ELR (cell line): ENCODE measurements at places on chromosomes 11 and 22.

DNA sequence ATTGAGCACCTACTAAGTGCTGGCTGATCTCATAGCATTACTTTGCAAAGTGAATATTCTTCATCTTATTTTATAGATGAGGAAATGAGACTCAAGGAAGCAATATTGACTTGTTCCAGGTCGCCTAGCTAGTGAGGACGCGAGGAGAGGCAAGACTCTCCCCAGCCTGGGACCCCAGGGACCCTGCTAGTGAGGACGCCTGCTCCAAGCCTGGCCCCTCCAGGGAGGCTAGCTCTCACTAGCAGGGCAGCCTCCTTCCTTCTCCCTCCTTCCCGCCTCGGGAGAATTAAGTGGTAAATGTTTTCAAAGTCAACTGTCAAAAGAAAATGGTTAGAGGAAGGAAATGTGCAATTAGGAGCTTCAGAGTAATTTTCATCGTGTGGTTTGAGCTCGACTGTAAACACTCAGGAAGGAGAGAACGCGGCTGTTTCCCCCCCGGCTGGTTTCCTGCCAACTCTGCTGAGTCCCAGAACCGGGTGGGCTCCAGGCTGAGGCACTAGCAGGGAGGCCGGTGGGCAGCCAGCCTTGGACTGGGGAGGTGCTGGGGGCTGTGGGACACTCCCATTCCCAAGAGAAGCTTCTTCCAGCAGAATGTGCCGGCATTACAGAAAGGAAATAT, 17.9 kb downstream of the MYEOV start:
- no peak for DNase-seq

DNA sequence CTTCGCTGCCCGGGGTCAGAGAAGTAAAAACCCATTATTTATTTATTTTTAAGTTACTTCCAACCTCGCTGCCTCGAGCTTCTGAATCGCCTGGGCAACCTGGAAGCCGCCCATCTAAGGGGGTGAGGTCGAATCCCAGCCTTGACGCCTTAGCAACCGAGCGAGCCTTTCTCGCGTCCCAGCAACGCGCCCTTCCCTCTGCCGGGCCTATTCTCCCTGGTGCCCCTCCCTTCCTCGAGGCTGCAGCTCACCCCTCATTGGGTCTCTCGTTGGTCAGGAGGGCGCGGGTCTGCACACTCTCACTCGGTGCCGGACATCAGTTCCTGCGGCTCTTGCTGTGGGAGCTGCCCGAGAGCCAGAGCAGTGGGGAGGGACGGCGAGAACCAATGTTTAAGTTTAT, at the start of gene CCDC81:
Gene CCDC81 (plus strand): TSS at position 302 of the 400 bp plus-strand sequence. CDS start 277 bp downstream, outside the sequence.
- no peak for DNase-seq

GRCh38 chr22:47439643-47440265, 677.3 kb downstream of the TBC1D22A start:
- DNase-seq: no peak

- peak; percentile 44 for DNase-seq
Measured at GRCh38 chr22:32206774-32207758, 2.2 kb upstream of the RFPL2 start.

- DNase-seq: peak; percentile 10
Measured at GRCh38 chr22:19798891-19799293, 38.3 kb downstream of the TBX1 start.

DNA sequence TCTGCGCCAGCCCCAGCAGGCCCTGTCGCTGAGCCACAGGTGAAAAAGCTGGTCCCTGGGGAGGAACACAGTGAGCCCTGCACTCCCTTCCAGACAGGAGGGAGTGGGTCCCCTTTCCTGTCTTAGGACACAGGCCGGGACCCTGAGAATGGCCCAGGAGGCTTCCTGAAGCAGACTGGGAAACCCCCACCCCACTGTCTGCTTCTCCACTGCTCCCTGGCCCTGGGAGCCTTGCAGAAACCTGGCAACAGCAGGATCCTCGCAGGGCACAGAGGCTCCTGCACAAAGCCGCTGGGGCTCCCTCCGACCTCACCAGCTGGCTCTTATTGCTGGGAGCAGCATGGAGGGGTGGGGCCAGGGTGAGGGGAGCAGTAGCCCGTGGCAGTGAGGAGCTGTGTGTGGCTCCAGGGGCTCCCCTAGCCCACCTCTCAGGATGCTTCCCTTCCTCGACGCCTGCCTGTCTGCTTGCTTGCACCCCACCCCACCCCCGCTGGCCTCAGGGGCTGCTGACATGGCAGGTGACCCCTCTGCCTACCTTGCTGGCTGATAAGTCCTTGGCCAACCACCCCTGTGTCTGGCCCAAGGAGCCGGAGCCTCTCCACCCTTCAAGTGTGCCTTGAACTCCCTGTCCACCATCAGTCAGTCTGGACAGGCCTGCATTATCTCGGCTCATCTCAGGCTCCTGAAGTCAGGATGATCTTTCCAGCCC, 72.1 kb upstream of the KCNQ1OT1 start:
- DNase-seq: no peak

GRCh38 chr11:94181943-94182342, 53.3 kb downstream of the PANX1 start:
- no peak for DNase-seq

GRCh38 chr11:32065865-32066629, 24.8 kb upstream of the RCN1 start:
- DNase-seq: no peak
